ENCODE measurements at places on chromosomes 5 and 9. TPM values are rescaled to one million over a fixed set of nuclear protein-coding genes. Genes with fewer than 3 reads are reported as not detected.

The FBP2 gene
- total RNA-seq = not detected

- DNase-seq = peak; percentile 67
Measured at GRCh38 chr5:147939431-147940114, 33.2 kb upstream of the C5orf46 start.

DNA sequence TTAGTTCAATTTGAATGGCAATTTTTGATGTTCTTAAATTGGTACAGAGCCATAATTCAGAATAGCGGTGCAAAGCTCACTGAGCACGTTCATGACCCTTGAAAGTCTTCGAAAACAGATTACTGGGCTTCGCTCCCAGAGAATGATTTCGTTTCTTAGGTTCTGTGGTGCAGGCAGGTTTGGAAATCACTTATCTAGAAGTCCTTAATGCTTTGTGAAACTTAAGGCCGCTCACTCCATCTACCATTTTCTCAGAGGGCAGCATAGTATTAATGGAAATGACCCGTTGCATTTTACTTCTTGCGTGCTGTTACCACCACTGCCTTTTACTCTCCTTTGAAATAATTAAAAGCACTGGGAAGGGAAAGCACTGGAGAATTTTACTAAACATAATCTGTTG, 2.9 kb upstream of the MAT2B start:
- no peak for DNase-seq

DNA sequence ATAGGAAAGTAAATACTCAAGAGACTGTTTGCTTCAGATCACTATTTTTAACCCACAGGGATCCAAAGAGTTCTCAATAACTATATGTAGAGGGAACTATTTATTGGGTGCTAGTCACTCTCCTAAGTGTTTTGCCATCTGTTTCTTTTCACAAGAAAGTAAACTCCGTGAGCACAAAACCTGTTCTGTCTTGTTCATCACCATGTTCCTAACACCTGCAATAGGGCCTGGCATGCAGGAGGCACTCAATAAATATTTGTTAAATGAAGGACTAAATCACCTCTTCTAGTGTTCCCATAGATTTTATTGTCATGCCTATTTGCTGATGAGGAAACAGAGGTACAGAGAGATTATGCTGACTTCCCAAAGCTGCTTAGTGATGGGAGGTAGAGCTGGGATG, 118.2 kb downstream of the VCAN start:
- DNase-seq = peak; percentile 60

- no peak for DNase-seq
Measured at GRCh38 chr5:179913461-179913860, 5.8 kb upstream of the TBC1D9B start.

GRCh38 chr5:156595132-156595787, 254.8 kb upstream of the PPP1R2B start:
- no peak for DNase-seq

- no peak for DNase-seq
Measured at GRCh38 chr9:14343261-14344031, 29.5 kb upstream of the NFIB start.

DNA sequence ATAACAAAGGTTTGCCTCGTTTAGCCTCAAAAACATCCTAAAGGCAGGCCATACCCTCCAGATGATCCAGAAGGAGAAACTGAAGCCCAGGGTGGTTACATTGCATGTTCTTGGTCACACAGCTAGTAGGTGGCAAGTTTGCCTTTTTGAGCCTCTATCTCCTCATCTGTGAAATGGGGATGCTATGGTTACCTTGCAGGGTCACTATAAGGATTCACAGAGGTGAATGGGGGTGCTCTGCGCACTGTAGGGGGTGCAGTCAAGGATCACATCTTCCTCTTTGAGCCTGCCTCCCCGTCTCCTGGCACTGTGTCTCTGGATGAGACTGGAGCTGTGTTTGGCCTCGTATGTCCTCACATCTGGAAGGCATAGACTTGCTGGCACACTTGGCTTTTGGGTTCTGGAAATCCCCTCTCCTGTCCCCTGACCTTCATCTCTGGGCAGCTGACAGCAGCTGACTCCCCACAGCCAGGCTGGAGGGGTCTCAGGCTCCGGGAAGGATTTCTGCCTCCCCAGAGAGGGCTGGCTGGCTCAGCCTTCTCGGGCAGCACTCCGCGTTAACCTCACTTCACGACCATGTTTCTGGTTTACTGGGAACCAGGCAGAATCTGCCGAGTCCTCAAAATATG, 167.7 kb downstream of the RGS3 start:
- no peak for DNase-seq

The LEAP2 gene
- 0.71 TPM for total RNA-seq

The IL11RA gene
- total RNA-seq = 3.6 TPM

DNA sequence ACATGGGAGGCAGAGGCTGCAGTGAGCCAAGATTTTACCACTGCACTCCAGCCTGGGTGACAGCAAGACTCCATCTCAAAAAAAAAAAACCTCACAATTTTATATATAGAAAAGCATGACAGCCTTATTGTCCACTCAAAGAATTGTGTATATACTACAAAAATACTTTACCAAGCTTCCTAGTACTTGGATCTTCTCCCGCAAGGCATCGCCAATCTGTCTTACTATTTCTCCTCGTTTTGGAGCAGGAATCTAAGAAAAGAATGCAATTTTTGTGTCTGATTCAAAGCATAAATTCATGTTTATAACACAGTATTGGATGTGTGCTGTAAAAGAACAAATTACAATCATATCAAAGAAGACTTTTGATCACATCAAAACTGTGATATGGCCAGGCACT, 11.3 kb downstream of the ALDH7A1 start:
- DNase-seq = no peak

GRCh38 chr9:128026773-128027541, 40.2 kb downstream of the NAIF1 start:
- no peak for DNase-seq

The ZFP2 gene
- total RNA-seq = 0.24 TPM

The PCDHA9 gene
- not detected for total RNA-seq

The PCA3 gene
- not detected for total RNA-seq

DNA sequence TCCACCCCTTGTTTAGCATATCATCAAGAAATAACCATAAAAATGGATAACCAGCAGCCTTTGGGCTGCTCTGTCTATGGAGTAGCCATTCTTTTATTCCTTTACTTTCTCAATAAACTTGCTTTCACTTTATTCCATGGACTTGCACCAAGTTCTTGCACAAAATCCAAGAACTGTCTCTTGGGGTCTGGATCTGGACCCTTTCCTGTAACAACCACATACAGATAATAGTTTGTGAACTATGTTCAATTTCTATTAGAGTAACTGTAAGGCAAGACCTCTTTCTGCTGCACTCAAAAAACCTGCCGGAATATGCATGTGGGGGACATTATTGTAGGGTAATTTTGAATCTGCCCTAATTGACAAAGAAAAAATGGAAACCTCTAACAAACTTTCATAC, 66.9 kb upstream of the TMEM215 start:
- no peak for DNase-seq

The LRRC19 gene
- total RNA-seq = not detected

The SPINK4 gene
- not detected for total RNA-seq

DNA sequence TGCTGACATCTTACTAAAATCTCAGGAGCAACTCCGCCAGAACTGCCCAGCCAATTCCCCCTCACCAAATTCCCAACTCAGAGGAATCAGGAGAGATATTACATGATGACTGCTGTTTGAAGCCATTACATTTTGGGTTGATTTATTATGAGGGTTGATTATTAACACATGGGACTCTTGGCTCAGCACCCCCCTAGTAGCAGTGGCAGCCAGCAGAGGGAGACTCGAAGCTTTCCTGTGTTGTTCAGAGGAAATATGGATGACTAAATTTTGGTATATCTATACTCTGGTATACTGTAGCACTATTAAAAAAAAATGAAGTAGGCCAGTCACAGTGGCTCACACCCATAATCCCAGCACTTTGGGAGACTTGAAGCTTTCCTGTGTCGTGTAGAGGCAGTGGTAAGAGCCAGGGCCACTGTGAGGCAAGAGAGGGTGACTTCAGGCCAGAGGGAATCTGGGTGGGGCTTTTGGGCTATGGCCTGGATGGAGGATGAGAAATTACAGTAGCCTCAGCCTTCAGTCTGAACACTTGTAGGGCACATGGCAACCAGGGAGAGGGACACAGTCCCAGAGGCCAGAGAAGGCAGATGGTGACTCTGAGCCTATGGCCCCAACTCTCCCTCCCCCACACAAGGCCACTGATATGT, 111.4 kb downstream of the LHX2 start:
- DNase-seq = no peak

DNA sequence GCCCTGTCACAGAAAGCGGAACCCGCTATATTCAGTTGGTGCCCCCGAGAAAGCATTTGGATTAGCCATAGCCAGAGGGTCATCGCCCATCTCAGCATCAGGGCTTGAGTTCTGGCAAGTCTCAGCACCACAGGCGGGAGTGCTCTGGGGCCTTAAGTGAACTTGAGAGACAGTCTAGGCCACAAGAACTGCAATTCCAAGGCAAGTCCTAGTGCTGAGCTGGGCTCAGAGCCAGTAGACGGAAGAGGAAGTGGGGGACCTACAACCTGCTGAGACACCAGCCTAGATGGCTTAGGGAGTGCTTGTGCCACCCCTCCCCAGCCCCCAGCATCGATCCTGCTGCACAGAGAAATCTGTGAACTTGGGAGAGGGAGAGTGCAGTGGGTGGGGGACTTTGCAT, 594.9 kb downstream of the CCDC171 start:
- no peak for DNase-seq

The ITGA2 gene
- 78.7 TPM for total RNA-seq

The S100Z gene
- total RNA-seq = not detected

The PHF24 gene
- total RNA-seq = 0.54 TPM

DNA sequence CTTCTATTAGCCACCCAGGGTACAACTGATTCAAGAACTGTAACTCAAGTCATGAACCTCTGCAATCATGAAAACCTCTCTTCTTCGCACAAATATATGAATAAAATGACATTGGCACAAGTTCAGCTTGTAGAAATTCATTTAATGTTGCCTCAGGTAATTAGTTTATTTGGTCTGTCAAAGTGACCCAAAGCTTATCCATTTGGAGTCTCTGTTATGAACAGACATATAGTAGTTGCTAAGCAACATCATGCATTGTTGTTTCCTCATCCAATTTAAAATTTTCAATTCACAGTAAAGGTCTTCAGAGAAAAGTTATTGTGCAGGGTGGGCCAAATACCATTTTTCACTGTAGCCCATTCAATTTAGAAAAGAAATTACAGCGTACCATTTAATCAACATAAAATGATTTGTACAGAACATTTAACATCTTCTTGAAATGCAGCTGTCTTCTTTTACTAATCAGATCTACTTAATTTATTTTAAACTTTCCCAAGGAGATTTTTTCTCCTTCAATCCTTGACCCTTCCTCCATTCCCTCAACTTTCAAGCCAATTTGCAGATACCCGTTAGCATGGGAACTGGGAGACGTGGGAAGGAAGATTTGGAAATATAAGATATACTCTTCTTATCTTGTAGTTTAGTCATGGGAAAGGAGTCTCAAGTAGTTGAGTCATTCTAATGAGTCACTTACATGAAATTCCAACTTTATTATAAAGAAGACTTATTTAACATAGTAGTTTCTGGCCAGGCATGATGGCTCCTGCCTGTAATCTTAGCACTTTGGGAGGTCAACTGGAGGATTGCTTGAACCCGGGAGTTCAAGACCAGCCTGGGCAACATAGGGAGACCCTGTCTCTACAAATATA, 231.3 kb downstream of the ATPSCKMT start:
- DNase-seq = peak; percentile 88

- DNase-seq = no peak
Measured at GRCh38 chr5:136141561-136141960, 8.9 kb downstream of the SMAD5 start.

The ZBTB5 gene
- 8.9 TPM for total RNA-seq

The FLT4 gene
- 0.17 TPM for total RNA-seq

DNA sequence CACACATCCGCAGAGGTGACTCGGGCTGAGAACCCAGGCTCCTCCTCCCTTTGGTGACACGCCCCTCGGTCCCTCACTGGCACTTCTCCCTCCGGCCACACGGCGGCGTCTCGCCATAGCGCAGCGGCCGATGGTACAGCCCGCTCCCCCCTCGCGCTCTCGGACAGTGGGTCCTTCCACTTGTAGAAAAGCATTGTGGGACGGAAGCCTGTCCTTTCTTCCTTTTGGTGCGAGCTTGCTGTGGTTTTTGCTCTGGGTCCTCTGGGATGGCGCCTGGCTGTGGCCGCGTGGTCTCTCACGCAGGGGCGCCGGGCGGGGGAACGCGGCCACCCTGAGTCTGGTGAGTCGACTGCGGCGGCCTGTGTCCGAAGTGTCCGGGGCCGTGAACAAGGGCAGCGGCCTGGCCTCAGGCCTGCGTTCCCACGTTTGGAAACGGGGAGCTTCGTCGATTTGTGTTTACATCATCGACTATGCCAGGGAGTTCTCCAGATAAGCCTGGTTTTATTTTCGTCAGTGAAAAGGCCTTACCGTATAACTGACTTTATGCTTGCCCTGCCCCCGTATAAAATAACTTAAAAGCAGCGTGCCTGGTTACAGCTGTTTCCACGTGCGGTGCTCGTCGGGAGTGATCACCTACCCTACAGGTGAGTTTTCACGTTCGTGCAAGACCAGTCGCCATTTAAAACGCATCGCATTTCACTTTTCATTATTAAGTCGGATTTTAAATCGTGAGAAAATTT, 258.3 kb downstream of the EPB41L4A start:
- peak; percentile 85 for DNase-seq

- DNase-seq = no peak
Measured at GRCh38 chr5:14588145-14588544, 6.6 kb downstream of the OTULINL start.

GRCh38 chr9:103186959-103187358, 191.8 kb downstream of the CYLC2 start:
- no peak for DNase-seq

DNA sequence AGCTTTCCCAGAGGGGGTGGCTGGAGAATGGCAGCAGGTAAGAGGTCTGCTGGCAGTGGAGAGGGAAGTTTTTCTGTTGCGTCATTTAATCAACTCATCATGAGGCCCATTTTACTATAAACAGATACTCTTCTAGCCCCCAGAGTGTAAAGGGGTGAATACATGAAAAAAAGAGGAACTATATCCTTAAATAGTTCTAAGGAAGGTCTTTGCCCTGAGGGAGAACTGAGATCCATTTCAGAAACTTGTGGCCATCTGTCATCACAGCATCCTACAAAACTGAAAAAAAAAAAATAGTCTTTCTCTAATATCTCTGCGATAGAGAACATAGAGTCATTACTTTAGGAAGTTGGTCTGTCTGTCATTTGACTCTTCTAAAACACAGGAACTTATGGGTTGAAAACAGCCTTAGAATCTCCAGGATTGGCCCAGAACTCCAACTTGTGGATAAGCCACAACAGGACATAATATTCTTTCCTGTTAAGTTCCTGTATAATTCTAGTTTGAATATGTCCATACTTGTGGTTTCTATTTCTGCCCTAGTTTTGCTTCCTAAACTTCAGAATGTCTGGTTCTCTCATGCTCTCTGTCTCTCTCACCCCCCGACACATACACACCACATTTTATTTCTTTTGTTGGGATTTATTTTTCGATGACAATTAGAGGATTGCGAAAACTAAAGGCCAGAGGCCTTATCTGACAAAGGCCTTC, 238.5 kb upstream of the PIK3R1 start:
- no peak for DNase-seq

Measured in foreskin keratinocyte (primary cell).